ENCODE measurements at places on chromosomes 3 and 15.

GRCh38 chr3:109050591-109051167 lies 67.3 kb downstream of the MORC1 start:
- DNase-seq = peak; percentile 65

- no peak for DNase-seq
Observed at GRCh38 chr15:42156243-42156922, at the start of gene PLA2G4F. PLA2G4F (minus strand) TSS chr15:42156636; CDS start chr15:42156549, 87 bp downstream.

DNA sequence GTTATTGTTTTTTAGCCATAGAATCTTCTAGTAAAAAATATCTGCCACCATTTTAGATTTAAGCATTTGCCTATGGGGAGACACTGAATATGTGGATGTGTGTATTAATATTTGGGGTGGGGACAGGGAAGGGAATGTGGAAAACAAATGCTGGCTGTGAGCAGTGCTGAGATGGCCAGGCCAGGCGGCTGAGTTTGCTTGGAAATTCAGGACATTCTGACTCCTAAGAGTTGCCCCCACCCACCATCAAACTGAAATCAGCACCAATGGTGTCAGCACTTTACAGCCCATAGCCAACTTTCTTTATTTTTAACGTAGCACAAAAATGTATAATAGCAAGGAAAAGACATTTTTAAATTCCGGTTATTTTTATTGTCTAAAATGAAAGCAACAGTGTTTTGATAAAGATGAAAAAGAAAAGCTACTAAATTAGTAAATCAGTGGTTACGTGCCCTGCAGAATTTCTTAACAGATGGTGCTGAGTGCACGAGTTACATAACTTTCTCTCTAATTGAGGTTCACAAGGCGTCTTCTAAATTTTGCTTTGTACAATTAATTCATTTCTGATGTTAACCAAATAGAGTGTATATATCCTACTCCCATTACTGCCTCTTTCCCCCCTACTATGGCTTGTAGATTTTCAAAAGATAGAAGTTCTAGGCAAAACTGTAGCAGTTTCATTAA lies 34.0 kb downstream of the B3GALNT1 start:
- no peak for DNase-seq

- DNase-seq = no peak
Observed at GRCh38 chr3:192899540-192899982, 18.1 kb downstream of the MB21D2 start.

- no peak for DNase-seq
Observed at GRCh38 chr3:112778353-112778948, 68.2 kb downstream of the CD200R1L start.

- peak; percentile 31 for DNase-seq
Observed at GRCh38 chr15:66838671-66839239, 136.7 kb downstream of the SMAD6 start.

GRCh38 chr3:59632760-59633573 lies 583.1 kb upstream of the CFAP20DC start:
- DNase-seq = no peak

DNA sequence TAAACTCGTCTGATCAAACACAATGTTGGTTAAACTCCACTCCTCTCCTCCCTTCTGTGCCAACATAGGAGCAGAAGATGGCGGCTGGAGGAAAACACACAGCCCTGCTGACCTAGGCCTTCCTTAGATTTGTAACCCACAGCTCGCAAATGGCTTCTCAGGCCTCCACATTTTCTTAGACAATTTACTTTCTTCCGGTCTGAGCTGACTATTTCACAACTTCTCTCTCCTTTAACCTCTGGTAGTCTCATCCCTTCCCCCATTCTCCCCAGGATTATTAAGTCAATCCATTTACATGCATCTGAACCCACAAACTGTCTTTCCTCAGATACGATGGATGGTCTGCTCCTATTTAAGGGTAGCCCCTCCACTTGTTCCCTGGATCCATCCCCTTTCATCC lies 25.7 kb upstream of the ULK4 start:
- no peak for DNase-seq

- DNase-seq = peak; percentile 68
Observed at GRCh38 chr3:98901119-98901391, 440 bp downstream of the DCBLD2 start.

GRCh38 chr3:49662021-49662420 lies 12.1 kb upstream of the APEH start:
- no peak for DNase-seq

- DNase-seq = peak; percentile 8
Observed at GRCh38 chr3:197189623-197190022, 108.8 kb downstream of the DLG1 start.

- no peak for DNase-seq
Observed at GRCh38 chr3:183449791-183450190, 21.4 kb upstream of the MCF2L2 start.

DNA sequence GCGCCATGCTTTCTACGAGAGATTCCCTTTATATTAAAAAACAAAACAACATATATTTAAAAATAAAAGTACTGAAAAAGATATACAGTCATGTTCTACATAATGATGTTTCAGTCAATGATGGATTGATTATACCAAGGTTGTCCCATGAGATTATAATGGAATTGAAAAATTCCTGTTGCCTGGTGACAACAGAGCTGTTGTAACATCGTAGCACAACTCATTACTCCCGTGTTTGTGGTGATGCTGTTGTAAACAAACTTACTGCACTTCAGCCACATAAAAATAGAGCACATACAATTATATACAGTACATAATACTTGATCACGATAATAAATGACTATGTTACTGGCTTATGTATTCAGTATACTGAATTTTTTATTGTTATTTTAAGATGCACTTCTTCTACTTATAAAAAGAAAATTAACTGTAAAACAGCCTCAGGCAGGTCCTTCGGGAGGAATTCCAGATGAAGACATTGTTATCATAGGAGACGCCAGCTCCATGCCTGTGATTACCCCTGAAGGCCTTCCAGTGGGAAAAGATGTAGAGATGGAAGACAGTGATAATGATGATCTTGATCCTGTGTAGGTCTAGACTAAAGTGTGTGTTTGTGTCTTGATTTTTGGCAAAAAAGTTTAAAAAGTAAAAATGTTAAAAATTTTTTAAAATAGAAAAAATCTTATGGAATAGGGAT lies 11.7 kb downstream of the CCR1 start:
- DNase-seq = no peak

- no peak for DNase-seq
Observed at GRCh38 chr3:149245738-149246451, 24.3 kb upstream of the CP start.

DNA sequence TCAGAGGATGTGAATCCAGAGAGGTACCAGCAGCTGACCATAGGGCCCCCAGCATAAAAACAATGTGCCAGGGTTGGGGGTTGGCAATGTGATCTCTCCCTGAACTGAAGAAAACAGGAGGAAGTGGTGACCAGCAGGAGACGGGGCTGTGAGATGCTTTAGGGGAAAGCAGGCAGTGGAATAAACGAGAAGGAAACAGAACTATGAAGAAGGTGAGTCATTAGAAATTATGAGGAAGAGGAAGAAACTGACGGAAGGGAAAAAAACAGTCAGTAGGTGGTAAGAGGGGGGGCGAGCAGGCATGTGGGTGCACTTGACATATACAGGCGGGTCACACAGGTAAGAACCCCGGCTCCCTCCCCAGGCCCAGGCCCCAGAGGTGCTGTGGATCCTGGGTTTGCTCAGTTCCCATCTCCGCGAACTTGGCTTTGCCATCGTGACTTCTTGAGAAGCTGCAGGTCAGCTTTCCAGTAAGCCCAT lies 42.2 kb upstream of the B3GNT5 start:
- DNase-seq = no peak

DNA sequence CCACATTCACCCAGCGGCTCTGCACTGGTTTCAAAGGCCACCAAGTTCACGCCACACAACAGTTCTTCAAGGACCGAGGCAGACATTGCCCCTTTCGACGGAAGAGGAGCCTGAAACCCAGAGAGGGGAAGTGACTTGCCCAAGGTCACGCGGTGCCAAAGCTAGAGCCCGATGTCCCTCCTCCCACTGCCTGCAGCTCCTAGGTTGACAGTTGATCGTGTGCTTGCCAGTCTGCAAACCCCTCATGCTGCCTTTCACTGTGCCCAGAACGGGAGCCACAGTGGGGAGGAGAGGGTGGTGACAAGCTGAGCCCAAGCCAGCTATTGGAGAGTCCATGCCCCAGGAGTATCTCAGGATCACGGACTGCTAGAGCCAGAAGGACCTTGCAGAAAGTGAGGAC lies 230.9 kb downstream of the XXYLT1 start:
- DNase-seq = no peak

GRCh38 chr15:38017721-38018120 lies 83.3 kb downstream of the TMCO5A start:
- peak; percentile 30 for DNase-seq

GRCh38 chr3:29373131-29373680 lies 92.3 kb downstream of the RBMS3 start:
- DNase-seq = no peak

DNA sequence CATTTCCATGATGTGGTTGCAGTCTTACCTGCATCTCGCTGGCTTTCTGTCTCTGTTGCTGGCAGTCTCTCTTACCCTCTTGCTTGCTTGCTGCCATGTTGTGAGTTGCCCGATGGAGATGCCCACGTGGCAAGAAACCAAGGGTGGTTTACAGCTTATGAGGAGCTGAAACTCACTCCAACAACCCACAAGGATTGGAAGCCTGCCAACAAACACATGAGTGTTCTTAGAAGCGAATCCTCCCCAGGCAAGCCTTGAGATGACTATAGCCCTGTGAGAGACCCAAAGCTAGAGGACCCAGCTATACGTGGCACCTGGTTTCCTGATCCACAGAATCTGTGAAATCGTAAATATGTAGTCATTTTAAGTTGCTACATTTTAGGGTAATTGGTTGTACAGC lies 490.9 kb upstream of the ADAMTS9 start:
- no peak for DNase-seq

DNA sequence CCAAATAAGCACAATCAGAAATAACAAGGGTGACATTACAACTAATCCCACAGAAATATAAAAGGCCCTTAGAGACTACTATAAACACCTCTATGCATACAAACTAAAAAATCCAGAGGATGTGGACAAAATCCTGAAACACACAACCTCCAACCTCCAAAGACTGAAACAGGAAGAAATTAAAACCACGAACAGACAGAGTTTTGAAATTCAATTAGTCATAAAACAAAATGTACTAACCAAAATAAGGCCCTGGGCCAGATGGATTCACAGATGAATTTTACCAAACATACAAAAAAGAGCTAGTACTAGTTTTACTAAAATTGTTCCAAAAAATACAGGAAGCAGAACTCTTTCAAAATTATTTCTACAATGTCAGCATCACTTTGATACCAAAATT lies 1043.6 kb downstream of the DIPK2A start:
- DNase-seq = no peak

DNA sequence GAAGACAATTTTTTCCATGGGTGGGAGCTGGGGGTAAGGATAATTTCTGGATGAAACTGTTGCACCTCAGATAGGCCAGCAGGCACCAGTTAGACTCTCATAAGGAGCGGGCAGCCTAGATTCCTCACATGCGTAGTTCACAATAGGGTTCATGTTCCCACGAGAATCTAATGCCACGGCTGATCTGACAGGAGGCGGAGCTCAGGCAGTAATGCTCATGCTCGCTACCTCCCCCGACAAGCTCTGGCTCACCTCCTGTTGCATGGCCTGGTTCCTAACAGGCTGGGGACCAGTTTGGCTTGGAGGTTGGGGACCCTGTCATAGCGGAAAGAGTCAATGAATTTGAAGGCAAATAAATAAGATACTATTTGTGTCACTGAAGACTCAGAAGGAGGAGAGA lies 105.5 kb downstream of the PLD1 start:
- no peak for DNase-seq

DNA sequence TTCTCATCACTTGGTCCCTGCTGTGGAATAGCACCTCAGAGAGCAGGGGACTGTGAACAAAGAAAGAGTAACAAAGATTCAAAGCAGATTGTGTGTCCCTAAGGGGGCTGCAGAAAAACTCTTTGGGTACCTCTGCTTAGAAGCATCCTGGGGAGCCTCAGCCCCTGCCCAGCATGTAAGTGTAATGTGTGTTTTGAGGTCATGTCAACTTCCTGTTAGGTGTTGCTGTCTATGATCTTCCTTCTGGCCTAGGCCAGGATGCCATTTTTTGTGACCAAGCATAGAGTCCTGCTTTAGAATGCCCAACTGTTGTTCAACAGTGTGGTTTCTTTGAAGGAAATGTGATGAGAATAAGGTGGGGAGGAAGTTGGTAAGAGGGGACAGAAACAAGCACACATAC lies 77.1 kb upstream of the BCL6 start:
- DNase-seq = no peak

- no peak for DNase-seq
Observed at GRCh38 chr15:99202176-99202552, 47.2 kb downstream of the TTC23 start.

DNA sequence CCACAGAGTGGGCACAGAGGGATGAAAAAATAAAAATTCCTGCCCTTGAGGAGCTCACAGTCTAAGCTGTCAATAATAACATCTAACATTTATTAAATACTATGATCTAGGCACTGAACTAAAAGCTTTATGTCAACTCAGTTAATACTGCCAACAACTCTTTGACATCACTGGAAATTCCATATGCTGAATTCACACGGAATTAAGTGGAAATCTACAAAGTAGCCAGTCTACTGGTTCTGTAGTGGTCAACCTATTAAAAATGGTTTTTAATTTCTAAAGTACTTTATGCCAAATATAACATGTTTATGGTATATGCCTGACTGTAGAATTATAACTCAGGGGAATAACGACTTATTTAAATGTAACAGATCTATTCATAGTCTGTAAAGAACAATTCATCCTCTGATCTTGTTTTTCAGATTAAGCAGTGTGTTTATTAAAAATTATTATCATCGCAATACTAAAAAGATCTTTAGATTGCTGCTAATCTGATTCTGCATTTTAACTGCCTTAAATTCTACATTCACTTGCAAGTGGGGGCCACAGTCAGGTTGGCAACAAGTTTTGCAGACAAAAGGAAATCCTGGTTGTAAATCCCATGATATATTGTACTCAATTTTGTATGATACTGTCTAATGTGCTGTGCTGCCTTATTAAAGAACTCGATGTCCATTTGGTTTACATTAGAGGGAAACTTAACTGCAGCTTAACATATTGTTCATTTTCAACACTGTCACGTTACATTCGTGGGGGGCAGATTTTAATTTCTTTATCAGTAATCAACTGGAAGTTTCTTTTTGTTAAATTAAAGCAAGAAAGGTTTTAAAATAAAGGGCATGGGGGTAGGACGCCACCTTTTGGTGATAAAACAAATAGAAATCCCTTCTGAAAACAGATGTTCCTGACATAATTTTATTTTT lies 2.6 kb upstream of the FOXP1 start:
- peak; percentile 31 for DNase-seq

DNA sequence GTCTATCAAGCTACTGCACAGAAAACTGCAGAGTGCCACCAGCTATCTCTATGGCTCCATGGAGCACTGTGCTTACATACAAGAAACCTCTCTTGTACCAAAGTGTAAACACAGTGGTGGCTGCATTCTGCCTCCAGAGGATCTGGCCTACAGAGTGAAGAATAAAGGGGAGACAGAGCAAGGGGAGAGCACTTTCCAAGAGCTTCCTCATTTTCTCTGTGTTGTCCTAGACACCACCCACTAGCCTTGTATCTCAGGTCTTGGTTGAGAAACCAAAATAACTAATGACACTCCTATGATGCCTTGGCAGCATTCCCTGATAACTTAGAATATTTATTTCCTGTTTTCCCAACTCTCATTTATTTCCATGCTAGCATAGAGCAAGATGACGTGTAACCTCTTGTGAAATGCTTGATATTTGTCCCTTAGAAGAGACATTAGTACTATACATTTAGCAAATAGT lies 56.9 kb upstream of the PHLDB2 start:
- DNase-seq = no peak

GRCh38 chr3:195042743-195043606 lies 228.0 kb downstream of the XXYLT1 start:
- no peak for DNase-seq

Data from erythroblast (primary cell).